Thyroid gland (tissue), 4 donors: ENCODE measurements at places on chromosomes 1 and 21.
A peak's percentile ranks its signal among the peaks of the same experiment; 100 is the strongest.

GRCh38 chr1:33818071-33818470 is 45.8 kb upstream of the HMGB4 start:
- H3K36me3 ChIP-seq: no peaks in the 10 kb centered on the region

- no peaks in the 10 kb centered on the region for H3K36me3 ChIP-seq
- no peaks in the 10 kb centered on the region for H3K27me3 ChIP-seq
- H3K27ac ChIP-seq: no peak overlapping the region
- no peak for DNase-seq
Observed at GRCh38 chr1:206783506-206783905, 11.2 kb upstream of the IL10 start.

DNA sequence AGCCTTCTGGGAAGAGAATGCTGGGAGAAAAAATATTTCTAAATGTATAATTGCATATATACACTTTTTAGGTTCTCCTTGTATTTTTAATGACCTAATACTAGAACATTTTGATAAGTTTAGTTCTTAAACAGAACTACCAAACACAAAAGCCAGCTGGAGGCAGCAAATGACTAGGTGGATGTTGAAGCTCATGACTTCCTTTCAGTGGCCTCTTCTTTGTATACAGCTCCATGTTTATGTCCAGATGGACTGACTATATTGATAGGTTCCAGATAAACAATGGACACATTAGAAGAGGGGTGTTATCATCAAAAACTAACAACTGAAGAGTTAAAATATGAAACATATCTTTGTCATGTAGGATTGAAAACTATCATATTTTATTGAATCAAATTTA is 52.5 kb downstream of the LRRC8D start:
- H3K4me3 ChIP-seq: no peak overlapping the region
- DNase-seq: no peak
- no peaks in the 10 kb centered on the region for H3K36me3 ChIP-seq

- no peak overlapping the region for H3K4me3 ChIP-seq
- H3K27ac ChIP-seq: peak overlapping the region; percentile 90
- H3K27me3 ChIP-seq: no peaks in the 10 kb centered on the region
- no peak for DNase-seq
Observed at GRCh38 chr1:45348020-45348419, 7.8 kb upstream of the MUTYH start.

GRCh38 chr1:241939798-241940197 is 17.8 kb upstream of the BECN2 start:
- no peak overlapping the region for H3K4me3 ChIP-seq
- no peaks in the 10 kb centered on the region for H3K27me3 ChIP-seq
- no peaks in the 10 kb centered on the region for H3K4me1 ChIP-seq

DNA sequence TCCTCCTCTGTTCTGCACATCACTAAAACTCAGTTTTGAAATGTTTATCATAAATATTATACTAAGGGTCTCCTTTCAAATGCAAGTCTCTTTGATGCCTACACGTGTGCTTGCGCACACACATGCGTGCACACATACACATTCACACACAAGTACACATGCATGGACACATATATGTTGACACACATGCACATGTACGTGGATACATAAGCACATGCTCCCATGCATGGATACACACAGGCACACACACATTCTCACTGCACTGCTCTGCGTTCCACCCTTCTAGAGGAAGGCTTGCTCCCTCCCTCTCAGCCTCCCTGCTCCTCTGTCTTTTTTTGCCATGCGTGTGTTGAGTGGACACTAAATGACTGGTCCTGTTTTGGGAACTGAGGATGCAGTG is 162.7 kb downstream of the PCP4 start:
- no peaks in the 10 kb centered on the region for H3K36me3 ChIP-seq
- no peak overlapping the region for H3K4me3 ChIP-seq
- no peak for DNase-seq
- no peak overlapping the region for H3K27ac ChIP-seq
- H3K4me1 ChIP-seq: no peaks in the 10 kb centered on the region
- H3K27me3 ChIP-seq: no peaks in the 10 kb centered on the region

DNA sequence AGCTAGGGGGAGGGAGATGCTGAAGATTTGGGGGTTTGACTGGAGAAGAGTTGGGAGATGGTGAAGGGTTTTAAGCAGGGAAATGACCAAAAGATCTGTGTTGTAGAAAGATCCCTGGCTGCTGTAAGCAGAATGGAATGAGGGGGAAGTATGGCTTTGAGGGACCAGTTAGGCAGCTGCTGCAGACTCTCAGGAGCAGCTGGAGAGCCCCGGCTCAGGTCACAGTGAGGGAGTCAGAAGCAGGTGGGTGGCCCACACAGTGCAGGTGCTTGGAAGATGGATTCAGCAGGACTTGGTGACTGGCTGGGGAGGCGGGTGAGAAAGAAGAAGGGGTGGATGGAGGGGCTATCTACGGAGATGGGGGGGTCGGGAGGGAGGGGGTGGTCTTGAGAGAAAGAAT is 35.7 kb downstream of the EDN2 start:
- no peak for DNase-seq
- no peak overlapping the region for H3K27ac ChIP-seq
- H3K4me1 ChIP-seq: peaks cover 29% of the 10 kb centered on the region
- no peaks in the 10 kb centered on the region for H3K36me3 ChIP-seq
- no peak overlapping the region for H3K4me3 ChIP-seq

- H3K4me1 ChIP-seq: no peaks in the 10 kb centered on the region
- H3K4me3 ChIP-seq: no peak overlapping the region
- no peaks in the 10 kb centered on the region for H3K36me3 ChIP-seq
- H3K27ac ChIP-seq: no peak overlapping the region
- no peak for DNase-seq
- no peaks in the 10 kb centered on the region for H3K27me3 ChIP-seq
Observed at GRCh38 chr21:18970941-18971340, 567.4 kb upstream of the TMPRSS15 start.

DNA sequence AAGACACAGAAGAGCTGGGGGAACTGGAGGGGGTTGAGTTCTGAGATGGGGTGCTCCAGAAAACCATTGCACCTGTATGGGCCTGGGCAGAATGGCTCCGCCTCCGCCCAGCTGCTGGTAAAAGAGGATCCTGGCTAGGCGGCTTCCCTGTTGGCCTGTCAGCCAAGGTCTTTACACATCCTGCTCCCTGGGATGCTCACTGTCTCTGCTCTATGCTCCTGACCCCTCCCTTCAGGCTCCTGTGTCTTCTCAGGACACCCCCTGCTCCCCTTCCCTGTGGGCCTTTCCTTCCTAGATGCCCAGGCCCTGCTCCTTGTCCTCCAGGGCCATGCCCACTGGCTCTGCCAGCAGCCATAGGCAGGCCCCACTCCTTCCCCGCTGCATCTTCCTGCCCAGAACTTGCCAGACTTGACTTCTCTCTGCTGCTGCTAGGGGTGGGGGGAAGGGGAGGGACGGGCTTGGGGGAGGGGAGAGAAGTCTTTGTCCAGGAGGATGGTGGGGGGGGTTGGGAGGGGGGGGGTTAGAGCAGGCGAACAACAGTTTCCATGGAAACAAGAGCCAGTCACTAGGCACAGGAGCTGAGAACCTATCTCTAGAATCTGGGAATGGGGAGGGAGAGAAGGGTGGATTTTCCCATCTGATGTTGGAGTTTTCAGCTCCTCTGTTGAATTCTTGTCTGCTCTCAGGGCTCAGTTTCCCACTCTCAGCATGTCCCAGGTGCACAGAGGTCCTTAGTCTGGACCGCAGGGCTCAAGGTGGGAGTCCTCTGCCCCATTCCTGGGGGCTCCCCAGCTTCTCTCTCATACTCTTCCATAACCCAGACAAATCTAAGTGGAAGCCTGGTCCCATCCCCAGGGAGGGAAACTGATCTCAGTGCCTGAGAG is 10.6 kb downstream of the CELSR2 start:
- H3K36me3 ChIP-seq: peaks cover 11% of the 10 kb centered on the region
- no peak overlapping the region for H3K27ac ChIP-seq
- no peak overlapping the region for H3K4me3 ChIP-seq
- H3K27me3 ChIP-seq: no peaks in the 10 kb centered on the region
- no peak for DNase-seq

GRCh38 chr1:235079443-235080296 is 49.0 kb downstream of the TOMM20 start:
- peaks cover 80% of the 10 kb centered on the region for H3K4me1 ChIP-seq
- H3K27ac ChIP-seq: peak overlapping the region; percentile 99
- no peaks in the 10 kb centered on the region for H3K27me3 ChIP-seq

GRCh38 chr1:107116306-107116790 is 24.5 kb upstream of the NTNG1 start:
- no peaks in the 10 kb centered on the region for H3K27me3 ChIP-seq
- H3K4me1 ChIP-seq: no peaks in the 10 kb centered on the region
- no peak overlapping the region for H3K27ac ChIP-seq
- no peaks in the 10 kb centered on the region for H3K36me3 ChIP-seq
- no peak for DNase-seq

GRCh38 chr1:51679435-51679834 is 62.5 kb downstream of the OSBPL9 start:
- no peak overlapping the region for H3K27ac ChIP-seq
- H3K4me1 ChIP-seq: no peaks in the 10 kb centered on the region
- no peaks in the 10 kb centered on the region for H3K36me3 ChIP-seq
- DNase-seq: no peak
- H3K4me3 ChIP-seq: no peak overlapping the region

- no peak overlapping the region for H3K4me3 ChIP-seq
- no peak for DNase-seq
- no peaks in the 10 kb centered on the region for H3K4me1 ChIP-seq
- H3K36me3 ChIP-seq: no peaks in the 10 kb centered on the region
- no peak overlapping the region for H3K27ac ChIP-seq
Observed at GRCh38 chr1:159510229-159510541, 25.6 kb downstream of the OR10J5 start.

DNA sequence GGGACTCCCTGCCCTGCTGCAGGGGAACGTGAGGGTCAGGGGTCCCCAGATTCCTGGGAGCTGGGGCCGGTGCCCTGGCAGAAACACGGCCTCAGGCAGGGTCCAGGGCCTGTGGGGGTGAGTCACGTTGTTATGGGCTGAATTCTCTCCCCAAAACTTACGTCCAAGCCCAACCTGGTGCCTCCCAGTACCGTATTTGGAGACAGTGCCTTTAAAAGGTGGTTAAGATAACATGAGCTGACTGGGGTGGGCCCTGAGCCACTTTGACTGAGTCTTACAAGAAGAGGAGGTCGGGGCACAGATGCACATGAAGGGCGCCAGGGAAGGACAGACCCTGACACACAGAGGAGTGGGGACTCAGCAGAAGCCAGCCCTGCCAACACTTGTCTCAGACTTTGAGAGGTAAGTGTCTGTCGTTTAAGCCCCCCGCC is 99.9 kb downstream of the WDR4 start:
- H3K27ac ChIP-seq: no peak overlapping the region
- no peaks in the 10 kb centered on the region for H3K27me3 ChIP-seq
- H3K36me3 ChIP-seq: no peaks in the 10 kb centered on the region
- H3K4me1 ChIP-seq: peaks cover 29% of the 10 kb centered on the region
- DNase-seq: no peak

DNA sequence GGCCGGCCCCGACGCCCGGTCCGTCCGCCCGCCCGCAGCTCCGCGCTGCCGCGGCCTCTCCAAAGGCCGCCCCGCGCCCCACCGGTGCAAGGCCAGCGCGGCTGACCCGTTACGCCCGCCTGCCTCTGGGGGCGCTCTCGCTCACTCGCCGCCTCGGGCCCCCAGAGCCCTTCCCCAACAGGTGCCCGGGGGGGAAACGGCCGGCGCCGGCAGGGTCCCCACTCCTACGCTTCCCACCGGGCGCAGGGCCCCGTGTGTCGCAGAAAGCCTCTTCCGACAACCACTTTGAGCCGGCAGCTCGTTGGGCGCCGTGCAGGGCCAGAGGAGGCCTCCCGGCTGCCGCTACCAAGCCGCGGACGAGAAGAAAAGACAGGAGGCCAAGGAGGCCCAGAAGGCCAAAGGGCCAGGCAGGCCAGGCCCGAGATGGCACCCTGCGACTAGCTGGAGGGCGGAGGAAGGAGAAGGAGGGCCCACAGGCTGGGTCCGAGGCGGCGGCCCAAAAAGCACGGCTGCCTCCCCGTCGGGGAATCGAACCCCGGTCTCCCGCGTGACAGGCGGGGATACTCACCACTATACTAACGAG is 64.9 kb upstream of the FCGR2A start:
- no peaks in the 10 kb centered on the region for H3K27me3 ChIP-seq
- H3K4me1 ChIP-seq: peaks cover 6% of the 10 kb centered on the region
- H3K4me3 ChIP-seq: peak overlapping the region; percentile 56
- peak; percentile 36 for DNase-seq
- H3K36me3 ChIP-seq: no peaks in the 10 kb centered on the region

- no peaks in the 10 kb centered on the region for H3K4me1 ChIP-seq
- no peak overlapping the region for H3K4me3 ChIP-seq
- no peaks in the 10 kb centered on the region for H3K27me3 ChIP-seq
- no peaks in the 10 kb centered on the region for H3K36me3 ChIP-seq
- no peak overlapping the region for H3K27ac ChIP-seq
Observed at GRCh38 chr1:248691567-248692155, 10.9 kb downstream of the OR14I1 start.

DNA sequence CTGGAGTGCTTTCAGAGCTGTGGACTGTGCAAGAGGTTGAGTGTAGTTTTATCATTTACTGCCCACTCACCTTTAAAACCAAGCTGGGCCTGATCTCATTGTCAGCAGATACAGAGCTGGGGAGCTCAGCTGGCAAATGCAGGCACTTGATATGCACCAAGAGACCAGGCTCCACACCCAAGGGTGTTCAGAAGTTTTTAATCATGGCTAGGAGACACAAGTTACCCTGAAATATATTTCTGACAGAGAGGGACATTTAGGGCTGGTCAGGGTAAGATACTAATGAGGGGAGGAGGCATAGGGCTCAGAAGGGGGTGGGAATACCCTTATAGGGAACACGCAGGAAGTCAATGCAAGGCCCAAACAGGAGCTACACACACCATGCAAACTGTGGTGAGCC is 153.7 kb downstream of the ELAVL4 start:
- no peaks in the 10 kb centered on the region for H3K4me1 ChIP-seq
- DNase-seq: no peak
- no peaks in the 10 kb centered on the region for H3K27me3 ChIP-seq

- H3K36me3 ChIP-seq: no peaks in the 10 kb centered on the region
- no peak overlapping the region for H3K27ac ChIP-seq
- no peaks in the 10 kb centered on the region for H3K4me1 ChIP-seq
- no peak overlapping the region for H3K4me3 ChIP-seq
- DNase-seq: no peak
- no peaks in the 10 kb centered on the region for H3K27me3 ChIP-seq
Observed at GRCh38 chr1:84401156-84401555, 2.9 kb downstream of the DNASE2B start.

DNA sequence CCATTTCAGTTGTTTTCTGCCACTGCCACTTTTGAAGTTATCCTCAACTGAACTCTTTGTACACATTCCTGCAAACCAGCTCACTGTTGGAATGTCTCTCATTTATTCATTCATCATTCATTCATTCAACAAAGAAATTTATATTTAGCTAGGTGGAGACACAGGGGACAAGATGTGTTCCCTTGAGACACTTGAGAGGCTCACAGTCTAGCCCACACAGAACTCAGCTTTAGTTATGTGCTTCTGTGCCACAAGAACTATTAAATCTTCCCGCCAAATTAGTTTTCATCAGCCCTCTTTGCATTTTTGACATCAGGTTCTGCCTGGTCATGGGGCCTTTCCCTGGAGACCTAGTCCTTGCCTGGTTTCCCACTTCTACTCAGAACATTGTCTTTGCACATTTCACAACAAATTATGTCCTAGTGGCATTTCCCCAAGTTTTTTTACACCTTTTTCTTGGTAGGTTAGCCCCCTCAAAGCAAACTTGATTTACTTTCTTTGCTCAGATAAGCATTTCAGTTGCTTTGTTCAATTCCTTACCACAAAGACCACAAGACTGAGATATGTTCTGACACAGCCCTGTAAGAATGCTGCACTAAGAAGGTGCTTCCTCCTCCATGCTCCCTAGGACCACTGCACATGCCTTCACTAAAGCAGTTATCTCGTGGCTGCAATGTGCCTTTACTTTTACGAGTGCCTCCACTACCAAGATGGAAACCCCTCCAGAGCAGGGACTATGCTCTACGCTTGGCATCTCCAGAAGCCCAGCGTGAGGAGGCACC is 31.0 kb downstream of the ILDR2 start:
- H3K4me1 ChIP-seq: peaks cover 7% of the 10 kb centered on the region
- no peak for DNase-seq
- H3K36me3 ChIP-seq: no peaks in the 10 kb centered on the region
- no peaks in the 10 kb centered on the region for H3K27me3 ChIP-seq
- no peak overlapping the region for H3K4me3 ChIP-seq
